Testis (tissue), 5 donors: ENCODE measurements at places on chromosomes 6 and 20.

DNA sequence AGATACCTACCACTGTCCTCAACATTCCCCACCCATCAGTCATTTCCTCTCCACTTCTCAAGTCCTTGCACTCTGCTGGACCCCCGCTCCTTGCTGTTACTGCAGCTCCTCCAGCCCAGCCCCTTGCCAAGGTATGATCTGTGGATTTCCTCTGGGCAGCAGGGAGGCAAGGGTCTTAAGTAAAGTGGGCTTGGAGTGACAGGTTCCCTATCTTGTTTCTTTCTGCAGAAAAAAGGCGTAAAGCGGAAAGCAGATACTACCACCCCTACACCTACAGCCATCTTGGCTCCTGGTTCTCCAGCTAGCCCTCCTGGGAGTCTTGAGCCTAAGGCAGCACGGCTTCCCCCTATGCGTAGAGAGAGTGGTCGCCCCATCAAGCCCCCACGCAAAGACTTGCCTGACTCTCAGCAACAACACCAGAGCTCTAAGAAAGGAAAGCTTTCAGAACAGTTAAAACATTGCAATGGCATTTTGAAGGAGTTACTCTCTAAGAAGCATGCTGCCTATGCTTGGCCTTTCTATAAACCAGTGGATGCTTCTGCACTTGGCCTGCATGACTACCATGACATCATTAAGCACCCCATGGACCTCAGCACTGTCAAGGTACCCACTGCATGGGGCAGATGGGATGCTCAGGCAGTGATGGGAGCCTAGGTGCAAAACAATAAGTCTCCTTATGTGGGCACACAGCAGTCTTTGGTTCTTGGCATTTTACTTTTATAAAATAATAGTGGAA, 8.1 kb downstream of the BRD2 start:
- no peak for DNase-seq
- peaks cover 20% of the 10 kb centered on the region for H3K4me1 ChIP-seq
- no peaks in the 10 kb centered on the region for H3K27me3 ChIP-seq
- no peak overlapping the region for H3K4me3 ChIP-seq
- H3K36me3 ChIP-seq: peaks cover 3% of the 10 kb centered on the region

DNA sequence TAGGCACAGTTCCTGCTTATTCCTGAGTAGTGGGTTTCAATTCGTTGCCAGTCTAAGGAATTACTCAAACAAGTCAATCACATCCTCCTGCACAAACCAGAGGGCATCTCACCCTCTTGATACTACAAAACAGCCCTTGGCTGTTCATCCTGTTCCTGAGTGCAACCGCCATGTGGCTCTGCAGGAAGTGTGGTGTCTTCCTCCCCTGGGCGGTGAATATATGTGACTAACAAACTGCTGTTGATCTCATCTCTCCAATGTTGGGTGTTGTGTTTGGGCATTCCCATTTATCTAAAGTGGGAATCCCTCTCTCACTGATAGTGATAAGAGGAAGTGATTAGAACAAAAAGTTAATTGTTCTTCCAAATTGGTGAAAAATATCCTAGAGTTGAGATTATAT, 163.0 kb downstream of the TBX18 start:
- H3K4me3 ChIP-seq: no peak overlapping the region
- no peaks in the 10 kb centered on the region for H3K4me1 ChIP-seq
- no peaks in the 10 kb centered on the region for H3K36me3 ChIP-seq
- H3K27me3 ChIP-seq: no peaks in the 10 kb centered on the region

- H3K27me3 ChIP-seq: no peaks in the 10 kb centered on the region
- no peak overlapping the region for H3K27ac ChIP-seq
- no peaks in the 10 kb centered on the region for H3K4me1 ChIP-seq
- H3K4me3 ChIP-seq: no peak overlapping the region
Measured at GRCh38 chr6:161308075-161308655, 34.3 kb upstream of the AGPAT4 start.

DNA sequence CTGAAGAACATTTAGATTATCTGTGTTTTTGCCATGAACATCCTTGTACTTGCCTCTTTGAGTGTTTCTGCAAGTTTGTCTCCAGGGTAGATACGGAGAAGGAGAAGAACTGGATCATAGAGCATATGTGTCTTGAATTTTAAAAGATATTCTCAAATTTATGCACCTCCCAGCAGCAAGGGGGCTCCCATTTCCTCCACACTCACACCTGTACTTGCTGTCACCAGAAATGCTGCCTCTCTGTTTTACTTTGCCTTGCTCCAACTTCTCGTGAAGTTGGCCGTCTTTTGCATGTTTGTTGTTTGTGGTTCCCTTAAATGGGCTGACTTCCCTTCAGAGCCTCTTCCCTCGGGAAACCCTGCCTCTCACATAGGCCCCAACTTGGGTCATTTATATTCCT, 171.0 kb downstream of the TFAP2C start:
- no peak overlapping the region for H3K4me3 ChIP-seq
- H3K27ac ChIP-seq: no peak overlapping the region
- no peaks in the 10 kb centered on the region for H3K27me3 ChIP-seq
- no peak for DNase-seq
- no peaks in the 10 kb centered on the region for H3K36me3 ChIP-seq

DNA sequence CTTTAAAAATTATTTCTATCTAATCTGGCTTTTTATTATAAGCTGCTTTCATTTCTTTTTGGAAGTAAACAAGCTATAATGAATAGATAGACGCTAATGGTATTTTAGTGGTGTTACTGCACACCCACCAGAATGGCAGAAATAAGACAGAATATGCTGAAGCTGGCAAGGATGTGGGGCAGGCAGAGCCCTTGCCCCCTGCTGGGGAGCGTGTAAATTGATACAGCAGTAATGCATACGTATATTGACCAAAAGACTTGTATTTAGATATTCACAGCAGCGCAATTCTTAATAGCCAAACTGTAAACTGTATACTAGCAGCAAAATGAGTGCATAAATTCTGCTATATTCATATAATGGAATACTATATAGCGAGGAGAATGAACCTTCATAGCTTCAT, 35.3 kb downstream of the TMEM181 start:
- no peaks in the 10 kb centered on the region for H3K27me3 ChIP-seq
- H3K4me3 ChIP-seq: no peak overlapping the region
- H3K27ac ChIP-seq: peak overlapping the region; percentile 6
- peaks cover 10% of the 10 kb centered on the region for H3K4me1 ChIP-seq

- H3K27me3 ChIP-seq: no peaks in the 10 kb centered on the region
- peaks cover 5% of the 10 kb centered on the region for H3K4me1 ChIP-seq
- H3K36me3 ChIP-seq: no peaks in the 10 kb centered on the region
- H3K4me3 ChIP-seq: no peak overlapping the region
- no peak overlapping the region for H3K27ac ChIP-seq
Measured at GRCh38 chr6:162854228-162854627, 126.5 kb downstream of the PACRG start.

- H3K27me3 ChIP-seq: no peaks in the 10 kb centered on the region
- DNase-seq: no peak
- H3K36me3 ChIP-seq: no peaks in the 10 kb centered on the region
- no peaks in the 10 kb centered on the region for H3K4me1 ChIP-seq
Measured at GRCh38 chr6:24899997-24900325, 35.8 kb downstream of the RIPOR2 start.

DNA sequence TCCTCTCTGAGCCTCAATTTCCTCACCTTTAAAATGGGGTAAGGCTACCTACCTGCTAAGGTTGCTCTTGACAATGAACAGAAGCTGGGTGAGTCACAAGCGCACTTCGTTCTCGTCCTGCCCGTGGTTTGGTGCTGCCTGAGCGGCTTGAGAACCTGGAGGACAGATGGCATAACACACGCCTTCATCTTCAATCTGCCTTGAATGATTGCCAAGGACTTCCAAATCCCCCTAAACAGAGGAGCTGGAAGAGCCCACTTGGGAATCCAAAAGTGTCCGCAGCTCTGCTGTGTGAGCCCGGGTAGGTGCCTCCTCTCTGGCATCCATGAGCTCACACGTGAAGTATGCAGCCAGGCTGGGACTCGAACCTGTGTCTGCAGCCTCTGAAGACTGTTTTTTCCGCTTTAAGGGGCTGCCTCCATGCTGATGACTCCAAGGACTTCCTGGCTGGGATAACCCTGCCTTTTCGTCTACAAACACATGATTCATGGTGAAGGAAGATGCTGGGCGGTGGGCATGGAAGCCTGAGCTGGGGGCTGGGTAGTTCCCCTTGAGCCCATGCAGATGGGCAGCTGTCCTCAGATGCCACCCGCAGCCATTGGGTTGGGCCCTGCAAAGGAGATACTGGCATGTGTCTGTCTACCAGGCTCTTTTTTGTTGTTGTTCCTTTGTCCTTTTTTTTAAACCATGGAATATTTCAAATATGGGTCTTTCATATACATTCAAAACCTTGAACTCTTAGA, 25.3 kb upstream of the CSNK2A1 start:
- H3K4me1 ChIP-seq: peaks cover 7% of the 10 kb centered on the region
- H3K4me3 ChIP-seq: no peak overlapping the region
- no peaks in the 10 kb centered on the region for H3K27me3 ChIP-seq
- H3K27ac ChIP-seq: no peak overlapping the region

DNA sequence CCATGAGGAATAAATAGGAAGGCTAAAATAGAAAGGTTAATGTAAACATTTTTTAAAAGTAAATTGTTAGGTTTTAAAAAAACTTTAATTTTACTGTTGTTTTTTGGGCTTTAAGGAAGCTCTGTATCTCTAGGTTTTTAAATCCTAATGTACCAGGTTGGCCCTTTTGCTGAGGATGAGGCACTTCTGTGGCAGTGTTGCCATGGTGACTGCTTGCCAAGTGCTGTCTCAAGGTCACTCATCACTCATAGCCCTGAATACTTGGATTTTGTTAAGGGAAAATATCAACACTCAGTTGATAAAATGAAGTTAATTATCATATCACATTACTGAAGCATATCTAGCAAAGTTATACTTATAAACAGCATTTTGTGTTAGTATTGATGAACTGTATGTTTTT, 50.2 kb downstream of the NCOA3 start:
- no peak for DNase-seq
- H3K4me3 ChIP-seq: no peak overlapping the region
- no peaks in the 10 kb centered on the region for H3K36me3 ChIP-seq
- no peaks in the 10 kb centered on the region for H3K27me3 ChIP-seq
- H3K4me1 ChIP-seq: no peaks in the 10 kb centered on the region
- no peak overlapping the region for H3K27ac ChIP-seq

DNA sequence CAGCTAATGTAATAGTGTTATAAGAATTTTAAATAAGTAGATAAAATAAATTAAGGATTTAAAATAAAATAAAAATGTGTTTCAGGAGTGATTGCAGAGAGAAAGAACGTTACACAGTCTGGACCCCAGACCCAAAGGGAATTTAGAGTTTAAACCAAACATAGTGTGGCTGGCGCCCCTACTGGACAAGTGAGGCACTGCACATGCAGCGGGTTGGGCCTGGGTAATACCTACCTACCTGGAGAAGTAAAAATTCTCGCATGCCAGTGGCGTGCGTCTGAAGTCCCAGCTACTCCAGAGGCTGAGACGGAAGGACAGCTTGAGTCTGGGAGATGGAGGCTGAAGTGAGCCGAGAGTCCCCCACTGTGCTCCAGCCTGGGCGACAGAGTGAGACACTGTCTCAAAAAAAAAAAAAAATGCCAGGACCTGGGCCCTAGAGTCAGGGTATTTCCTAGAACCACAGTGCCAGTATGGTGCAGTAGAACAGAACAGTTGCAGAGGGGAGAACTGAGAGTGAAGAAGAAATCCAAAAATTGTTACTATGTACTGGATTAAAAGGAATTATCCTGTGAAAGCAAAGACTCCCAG, 71.4 kb upstream of the TCF21 start:
- H3K4me1 ChIP-seq: peaks cover 13% of the 10 kb centered on the region
- DNase-seq: peak; percentile 79
- no peak overlapping the region for H3K4me3 ChIP-seq
- no peaks in the 10 kb centered on the region for H3K27me3 ChIP-seq
- no peaks in the 10 kb centered on the region for H3K36me3 ChIP-seq
